Right atrium auricular region (tissue), 2 donors: ENCODE measurements at places on chromosomes 2 and 18.

- DNase-seq = peak; percentile 55
Observed at GRCh38 chr2:10498525-10499274, 50.6 kb upstream of the ODC1 start.

DNA sequence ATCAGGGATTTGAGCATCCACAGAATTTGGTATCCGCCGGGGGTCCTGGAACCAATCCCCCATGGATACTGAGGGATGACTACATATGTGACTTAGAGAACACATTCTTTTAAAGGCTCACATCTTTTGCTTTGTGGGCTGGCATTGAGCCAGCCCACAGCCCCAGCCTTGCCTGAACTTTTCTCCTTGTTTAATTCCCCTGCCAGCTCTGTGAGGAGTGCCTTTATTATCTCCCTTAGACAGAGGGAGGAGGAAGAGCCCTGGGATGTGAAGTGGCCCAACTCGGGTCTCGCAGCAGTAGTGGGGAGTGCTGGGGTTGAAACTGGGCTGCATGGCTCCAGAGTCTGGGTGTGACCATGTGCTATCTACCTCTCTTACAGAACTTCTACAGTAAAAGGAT, 7.6 kb downstream of the TTC39C start:
- DNase-seq = no peak

DNA sequence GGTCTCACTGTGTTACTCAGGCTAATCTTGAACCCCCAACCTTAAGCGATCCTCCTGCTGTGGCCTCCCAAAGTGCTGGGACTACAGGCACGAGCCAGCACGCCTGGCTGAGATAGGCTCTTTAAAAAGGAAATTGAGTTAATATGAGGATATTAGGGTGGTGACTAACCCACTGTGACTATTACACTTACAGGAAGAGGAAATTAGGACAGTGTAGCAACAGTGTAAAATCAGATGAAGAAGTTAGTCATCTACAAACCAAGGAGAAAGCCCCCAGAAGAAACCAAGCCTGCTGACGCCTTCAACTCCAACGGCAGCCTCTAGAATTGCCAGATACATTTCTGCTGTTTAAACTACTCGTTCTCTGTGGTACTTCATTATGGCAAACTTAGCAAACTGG, 711.9 kb downstream of the SUCLG1 start:
- no peak for DNase-seq

- DNase-seq = no peak
Observed at GRCh38 chr18:79355433-79356335, 40.0 kb upstream of the NFATC1 start.

- no peak for DNase-seq
Observed at GRCh38 chr2:225598426-225598825, 198.9 kb downstream of the NYAP2 start.

DNA sequence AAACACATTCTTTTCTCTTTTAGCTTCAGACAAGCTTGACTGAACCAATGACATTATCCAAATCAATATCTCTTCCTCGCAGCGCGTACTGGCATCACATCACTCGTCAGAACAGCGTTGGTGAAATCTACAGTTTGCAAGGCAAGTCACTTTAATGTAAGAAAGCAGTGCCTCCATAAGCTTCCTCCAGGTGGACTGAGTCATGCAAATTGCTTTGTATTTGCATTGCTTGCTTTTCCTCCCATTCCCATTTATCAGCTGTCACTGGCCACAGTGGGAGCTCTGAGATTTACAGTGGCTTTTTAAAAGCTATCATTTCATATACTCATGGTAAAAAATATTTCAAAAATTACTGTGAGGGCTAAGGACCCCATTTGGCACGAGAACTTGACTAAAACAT, 189.9 kb downstream of the CD226 start:
- no peak for DNase-seq
